ENCODE measurements at places on chromosomes 16 and 17. TPM values are rescaled to one million over a fixed set of nuclear protein-coding genes. Genes with fewer than 3 reads are reported as not detected.

BEAN1 gene
- 1.6 TPM for total RNA-seq

DNA sequence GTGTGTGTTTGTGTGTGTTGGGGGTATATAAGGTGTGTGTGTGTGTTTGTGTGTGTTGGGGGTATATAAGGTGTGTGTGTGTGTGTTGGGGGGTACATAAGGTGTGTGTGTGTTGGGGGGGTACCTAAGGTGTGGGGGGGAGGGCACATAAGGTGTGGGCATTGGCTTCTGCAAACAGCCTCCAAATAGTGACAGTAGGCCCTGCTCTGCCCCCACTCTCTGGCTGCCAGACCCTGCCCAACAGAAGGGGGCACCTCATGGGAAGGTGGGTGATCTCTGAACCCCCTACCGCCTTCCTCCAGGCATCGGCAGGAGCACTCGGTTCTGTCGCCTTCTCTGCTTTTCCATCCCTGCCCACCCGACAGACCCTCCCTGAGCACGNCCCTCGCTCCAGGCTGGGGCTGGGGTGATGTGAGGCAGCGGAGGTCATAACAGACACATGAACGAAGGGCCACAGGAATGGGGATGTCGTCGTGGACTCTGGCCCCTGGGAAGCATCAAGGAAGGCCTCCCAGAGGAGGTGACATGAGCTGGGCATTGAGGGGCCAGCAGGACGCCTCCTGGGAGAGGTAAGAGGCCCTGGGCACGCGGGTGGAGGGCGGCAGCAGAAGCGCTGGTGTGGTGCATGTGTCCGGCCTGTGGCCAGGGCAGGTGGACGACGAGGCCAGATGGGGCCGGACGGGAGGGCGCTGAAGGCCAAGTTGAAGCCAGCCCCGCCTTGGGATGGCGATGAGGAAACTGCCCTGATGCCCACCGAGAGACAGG, 136.6 kb upstream of the RPH3AL start:
- no peak for DNase-seq

GRCh38 chr16:51526621-51527020, 375.6 kb upstream of the SALL1 start:
- DNase-seq, result no peak

- no peak for DNase-seq
These were observed 265.2 kb downstream of the CBLN1 start for GRCh38 chr16:49016461-49016860.

DNA sequence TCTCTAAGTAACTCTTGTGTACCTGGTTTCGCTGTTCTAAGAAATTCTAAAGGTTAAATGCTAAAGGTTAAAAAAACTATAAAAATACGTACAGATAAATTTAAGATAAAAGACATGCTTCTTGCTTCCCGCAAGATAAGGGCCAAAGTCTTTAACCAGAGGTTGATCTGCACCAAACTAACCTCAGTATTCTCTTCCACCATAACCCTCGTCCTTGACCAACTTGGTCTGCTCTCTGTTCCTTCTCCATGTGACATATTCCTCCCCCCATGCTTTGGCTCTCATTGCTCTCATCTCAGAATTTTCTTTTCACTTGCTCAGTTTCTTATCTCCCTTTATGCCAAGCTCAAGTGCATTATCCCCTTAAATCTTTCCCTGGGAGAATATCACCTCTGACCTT, 330.5 kb upstream of the ZFHX3 start:
- DNase-seq, result no peak
